Astrocyte (in vitro differentiated cells and primary cell): ENCODE measurements at places on chromosomes 6 and 20. TPM values are rescaled to one million over a fixed set of nuclear protein-coding genes. Genes with fewer than 3 reads are reported as not detected.

The OTOR gene
- not detected in 2 replicates for total RNA-seq

The EEF1A2 gene
- total RNA-seq, result 31.8 and 37.6 TPM in 2 replicates

The GPR6 gene
- total RNA-seq, result not detected in 2 replicates

The AVP gene
- not detected in 2 replicates for total RNA-seq

The SPATA25 gene
- 0.67 and 1.7 TPM in 2 replicates for total RNA-seq

The SSTR4 gene
- total RNA-seq, result not detected in 2 replicates

The GPR63 gene
- total RNA-seq, result 1.6 and 1.8 TPM in 2 replicates

The THEMIS gene
- total RNA-seq, result 0.07 TPM in 1 of 2 replicates, not detected in the other
